ENCODE measurements at places on chromosomes 3 and 15.

DNA sequence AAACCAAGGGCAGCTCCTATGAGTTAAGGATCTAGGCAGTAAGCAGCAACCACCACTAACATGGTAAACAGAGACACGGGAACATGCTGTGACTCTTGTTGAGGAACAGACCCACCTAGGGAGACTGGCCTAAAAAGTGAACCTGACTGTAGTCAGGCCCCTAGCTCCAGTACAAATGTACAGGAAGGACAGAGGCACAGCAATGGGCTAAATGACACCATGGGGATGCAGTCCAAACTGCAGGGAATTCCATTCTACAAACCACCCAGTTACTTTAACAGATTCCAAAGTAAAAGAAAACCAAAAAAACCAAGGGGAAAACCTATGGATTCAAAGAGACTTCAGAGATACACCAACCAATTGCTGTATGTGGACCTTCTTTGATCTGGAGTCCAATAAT, 28.2 kb upstream of the CGNL1 start:
- no peak for DNase-seq

DNA sequence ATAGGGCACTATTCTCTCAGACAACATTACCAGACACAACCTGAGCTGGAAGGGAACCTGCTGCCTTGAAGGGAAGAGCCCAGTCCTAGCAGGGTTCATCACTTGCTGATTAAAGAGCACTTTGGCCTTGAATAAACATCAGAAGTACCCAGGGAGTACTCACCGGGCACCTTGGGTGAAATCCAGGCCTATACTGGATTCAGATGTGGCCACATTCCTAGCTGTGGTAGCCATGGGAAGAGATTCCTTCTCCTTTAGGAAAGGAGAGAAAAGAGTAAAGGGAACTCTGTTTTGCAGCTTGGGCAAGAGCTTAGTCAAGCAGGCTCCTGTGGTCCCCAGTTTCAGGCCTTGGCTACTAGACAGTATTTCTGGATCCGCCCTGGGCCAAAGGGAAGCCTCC, 195.0 kb downstream of the SPATA16 start:
- DNase-seq: no peak

DNA sequence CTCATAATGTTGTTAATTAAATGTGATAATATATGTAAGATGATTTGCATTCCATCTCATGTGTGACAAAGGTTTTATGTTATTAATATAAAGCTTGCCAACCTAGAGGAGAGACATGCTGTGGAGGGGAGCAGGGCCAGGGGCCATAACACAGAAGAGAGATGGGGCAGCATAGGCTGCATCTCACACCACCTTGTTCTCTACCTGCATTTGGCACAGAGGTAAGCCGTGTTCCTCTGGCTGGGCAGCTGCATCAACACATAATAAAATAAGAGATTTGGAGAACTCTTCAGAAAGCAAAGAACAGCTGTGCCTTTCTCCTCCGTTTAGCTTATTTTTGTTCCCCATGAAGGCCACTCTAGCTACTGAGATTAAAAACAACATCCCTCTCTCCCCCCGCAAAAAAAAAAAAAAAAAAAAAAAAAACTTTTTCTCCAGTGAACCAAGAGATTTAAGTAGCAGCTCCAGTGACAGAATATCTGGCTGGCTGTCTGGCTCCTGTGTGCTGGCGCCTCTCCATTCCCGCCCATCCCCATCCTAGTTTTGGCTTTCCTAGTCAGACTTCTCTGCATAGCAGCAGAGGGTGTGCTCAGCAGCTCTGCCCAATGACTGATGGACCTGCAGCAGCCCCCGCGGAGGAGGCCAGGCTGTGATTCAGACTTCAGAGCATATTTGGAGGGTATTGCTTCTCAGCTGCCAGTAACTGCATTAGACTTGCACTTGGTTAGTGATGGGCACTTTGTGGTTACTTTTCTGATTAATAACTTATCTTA, 52.2 kb upstream of the STXBP5L start:
- DNase-seq: no peak

GRCh38 chr15:80780416-80781221, 1.4 kb downstream of the CEMIP start:
- DNase-seq: no peak

DNA sequence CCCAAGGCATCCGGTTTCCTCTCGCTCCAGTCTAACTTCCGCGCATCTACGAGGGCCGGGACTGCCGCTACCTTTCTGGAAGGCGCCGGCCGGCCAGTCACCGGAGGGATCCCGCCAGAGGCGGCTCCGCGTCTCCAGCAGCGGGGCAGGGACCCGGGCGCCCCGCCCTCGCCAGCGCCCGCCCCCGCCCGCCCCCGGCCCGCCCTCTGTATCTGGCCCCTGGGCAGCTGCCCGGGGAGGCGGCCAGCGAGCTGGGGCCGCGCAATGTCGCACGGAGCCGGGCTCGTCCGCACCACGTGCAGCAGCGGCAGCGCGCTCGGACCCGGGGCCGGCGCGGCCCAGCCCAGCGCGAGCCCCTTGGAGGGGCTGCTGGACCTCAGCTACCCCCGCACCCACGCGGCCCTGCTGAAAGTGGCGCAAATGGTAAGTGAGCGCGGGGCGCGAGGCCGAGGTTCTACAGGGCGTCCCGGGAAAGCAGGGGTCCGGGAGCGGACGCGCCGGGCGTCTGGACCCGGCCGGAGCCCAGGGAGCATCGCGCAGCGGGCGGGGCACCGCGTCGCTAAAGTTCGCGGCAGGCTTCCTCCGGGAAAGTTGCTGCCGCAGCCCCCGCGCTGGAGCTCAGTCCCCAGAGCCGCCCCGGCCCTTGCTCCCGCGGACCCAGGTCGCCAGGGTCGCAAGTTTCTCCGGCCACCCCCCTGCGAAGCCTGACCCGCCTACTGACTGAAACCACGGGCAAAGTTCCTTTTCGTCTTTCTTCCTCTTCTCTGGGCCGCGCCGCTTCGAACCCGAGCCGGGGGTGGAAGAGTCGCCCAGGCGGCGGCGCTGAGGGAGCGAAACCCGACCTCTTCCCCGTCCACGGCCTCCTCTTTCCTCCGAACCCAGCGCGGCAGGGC, at the start of gene CMTM7:
Gene CMTM7, plus strand, starts transcription at position 211 of the 893 bp plus-strand sequence. Its CDS starts 54 bp downstream, at position 265.
- DNase-seq: peak; percentile 54

DNA sequence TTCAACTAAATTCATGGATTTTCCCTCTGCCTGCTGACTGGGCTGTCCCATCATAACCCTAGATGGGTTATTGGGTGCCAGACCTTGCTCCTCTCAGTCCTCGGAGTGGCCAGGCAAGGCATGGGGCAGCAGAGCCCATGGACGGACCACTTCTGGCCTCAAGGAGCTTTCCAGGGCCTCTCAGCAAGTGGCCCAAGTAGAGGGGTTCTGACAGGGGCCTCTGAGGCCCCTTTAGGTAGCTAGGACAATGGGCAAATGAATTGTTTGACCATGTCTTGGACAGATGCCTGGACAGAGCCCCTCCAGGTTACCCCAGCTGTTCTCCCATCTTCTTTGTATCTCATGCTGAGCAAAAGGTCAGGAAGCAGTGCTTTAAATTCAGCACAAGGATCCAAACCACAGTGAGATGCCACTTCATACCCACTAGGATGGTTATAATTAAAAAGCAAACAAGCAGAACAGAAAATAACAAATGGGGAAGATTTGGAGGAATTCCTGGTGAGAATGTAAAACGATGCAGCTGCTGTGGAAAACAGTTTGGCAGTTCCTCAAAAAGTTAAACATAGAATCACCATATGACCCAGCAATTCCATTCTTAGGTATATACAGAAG, 61.6 kb downstream of the SPSB4 start:
- DNase-seq: no peak

DNA sequence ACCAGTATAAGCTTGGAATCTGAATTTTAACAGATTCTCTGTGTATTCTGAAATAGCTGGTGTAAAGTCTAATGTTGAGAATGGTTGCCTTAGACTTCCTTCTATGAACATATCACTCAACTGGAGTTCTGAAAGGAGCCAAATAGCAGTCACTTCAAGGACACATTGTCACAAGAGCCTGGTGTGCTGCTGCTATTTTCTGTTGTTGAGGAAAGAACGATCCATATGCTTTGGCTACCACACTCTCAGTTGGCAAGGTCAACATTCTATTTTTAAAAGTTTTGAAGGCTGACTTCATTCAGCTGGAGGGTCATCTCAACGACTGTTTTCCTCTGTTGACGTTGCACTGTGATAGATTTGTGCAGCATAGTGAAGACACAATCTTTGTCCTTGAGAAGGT, 248.7 kb downstream of the TUSC7 start:
- DNase-seq: no peak

DNA sequence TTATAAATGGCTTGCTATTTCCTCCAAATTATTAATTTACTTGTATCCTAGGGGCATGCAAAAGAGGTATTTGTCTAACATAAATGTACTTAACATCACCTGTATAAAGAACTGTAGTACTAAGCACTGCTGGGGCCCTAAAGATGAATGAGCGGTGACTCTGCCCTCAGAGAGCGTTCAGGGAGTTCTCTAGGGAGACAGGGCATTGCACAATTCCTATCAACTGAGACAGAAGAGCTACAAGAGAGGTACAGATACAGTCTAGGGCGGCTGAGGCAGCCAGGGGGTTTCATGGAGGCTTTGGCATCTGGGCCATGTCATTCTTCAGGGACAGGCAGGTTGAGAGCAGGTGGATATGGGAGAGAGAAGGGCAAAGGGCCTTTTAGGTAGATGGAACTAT, 39.9 kb upstream of the PARL start:
- no peak for DNase-seq

GRCh38 chr3:188972310-188972709, 199.5 kb upstream of the TPRG1 start:
- no peak for DNase-seq

- no peak for DNase-seq
Observed at GRCh38 chr3:147411238-147411814, 2.2 kb downstream of the ZIC1 start.

DNA sequence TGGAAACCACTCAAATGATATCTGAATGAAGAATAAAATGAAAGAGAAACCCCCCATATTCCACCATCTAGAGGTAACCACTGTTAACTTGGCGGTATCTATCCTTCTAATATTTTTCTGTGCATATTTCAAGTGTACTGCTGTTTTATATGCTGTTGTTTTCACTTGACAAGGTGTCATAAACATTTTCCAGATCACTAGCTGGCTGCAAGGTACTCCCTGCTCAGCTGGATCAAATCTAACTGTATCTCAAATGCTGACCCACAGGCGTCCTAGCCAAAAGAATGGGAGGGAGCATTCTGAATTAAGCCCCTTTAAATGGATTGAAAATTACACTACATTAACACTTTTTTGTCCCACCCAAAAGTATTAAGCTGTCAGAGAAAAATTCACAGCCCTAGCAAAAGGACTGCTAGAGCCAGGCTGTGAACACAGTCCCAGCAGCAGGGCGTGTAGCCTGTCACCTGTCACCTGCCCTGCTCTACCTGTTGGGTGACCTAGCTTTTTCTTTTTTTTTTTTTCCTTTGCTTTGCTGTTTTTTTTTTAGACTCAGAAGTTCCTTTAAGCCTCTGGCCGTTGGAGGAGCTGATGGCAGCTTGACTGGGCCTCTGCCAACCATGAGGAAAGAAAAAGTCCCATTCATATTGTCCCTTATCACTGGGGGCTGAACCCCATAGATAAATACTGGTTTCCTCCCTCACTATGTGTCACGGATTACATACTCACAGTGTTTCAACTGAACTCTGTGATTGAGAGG, 93.7 kb upstream of the TSC22D2 start:
- DNase-seq: no peak

DNA sequence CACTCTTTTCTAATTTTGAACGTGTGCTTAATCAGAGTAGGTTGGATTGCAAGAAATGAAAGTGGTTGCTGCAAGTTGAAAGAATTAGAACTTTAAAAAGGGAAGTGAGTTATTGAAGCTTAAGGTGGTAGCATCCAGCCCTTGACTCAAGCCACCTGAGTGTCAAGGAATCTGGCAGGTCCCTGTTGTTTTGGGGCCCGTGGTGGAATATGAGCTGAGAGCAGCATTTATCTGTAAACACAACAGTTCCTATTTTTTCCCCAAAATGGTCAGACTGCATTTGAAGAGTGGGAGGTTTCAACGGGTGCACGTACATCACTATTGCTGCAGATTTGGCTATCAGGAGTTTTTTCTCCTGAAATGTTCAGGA, 1.7 kb downstream of the ITPR1 start:
- no peak for DNase-seq

DNA sequence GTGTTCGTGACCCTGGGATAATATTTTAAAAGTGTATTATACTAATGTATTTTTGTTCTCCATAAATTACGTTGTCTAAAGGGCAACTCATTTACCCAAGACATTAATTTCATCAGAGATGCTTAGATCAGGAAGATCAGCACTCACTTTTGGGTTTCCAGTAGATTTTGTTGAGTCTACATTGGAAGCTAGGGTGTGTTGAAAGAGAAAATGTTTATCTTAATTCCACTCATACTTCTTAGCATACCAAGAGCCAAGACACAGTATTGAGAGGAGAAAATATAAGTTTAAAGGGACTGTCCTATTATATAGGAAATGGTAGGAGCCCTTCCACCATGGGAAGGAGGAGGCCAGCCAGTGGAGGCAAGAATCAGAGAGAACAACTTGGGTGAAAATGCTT, 412.9 kb upstream of the RGMA start:
- DNase-seq: no peak

- no peak for DNase-seq
Observed at GRCh38 chr3:115436767-115437301, 186.5 kb upstream of the GAP43 start.

DNA sequence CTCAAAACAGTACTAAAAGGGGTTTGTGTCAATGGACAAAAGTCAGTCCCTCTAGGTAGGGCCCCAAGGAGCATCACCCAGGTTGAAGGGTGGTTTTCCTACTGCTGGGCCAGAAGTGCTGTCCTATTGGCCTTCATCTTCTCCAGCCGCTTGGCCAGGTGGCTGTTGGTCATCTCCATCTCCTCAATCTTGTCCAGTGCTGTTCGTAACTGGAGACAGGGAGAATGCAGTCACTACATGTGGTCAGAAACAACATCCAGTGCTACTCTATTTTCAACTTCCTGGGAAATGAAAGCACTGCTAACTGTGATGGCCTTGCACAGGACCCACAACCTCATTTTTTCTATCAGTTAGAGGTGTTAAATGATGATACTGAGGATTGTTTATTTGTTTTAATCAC, 60.4 kb downstream of the MLH1 start:
- no peak for DNase-seq

GRCh38 chr3:66839508-66839907, 158.6 kb upstream of the KBTBD8 start:
- no peak for DNase-seq

DNA sequence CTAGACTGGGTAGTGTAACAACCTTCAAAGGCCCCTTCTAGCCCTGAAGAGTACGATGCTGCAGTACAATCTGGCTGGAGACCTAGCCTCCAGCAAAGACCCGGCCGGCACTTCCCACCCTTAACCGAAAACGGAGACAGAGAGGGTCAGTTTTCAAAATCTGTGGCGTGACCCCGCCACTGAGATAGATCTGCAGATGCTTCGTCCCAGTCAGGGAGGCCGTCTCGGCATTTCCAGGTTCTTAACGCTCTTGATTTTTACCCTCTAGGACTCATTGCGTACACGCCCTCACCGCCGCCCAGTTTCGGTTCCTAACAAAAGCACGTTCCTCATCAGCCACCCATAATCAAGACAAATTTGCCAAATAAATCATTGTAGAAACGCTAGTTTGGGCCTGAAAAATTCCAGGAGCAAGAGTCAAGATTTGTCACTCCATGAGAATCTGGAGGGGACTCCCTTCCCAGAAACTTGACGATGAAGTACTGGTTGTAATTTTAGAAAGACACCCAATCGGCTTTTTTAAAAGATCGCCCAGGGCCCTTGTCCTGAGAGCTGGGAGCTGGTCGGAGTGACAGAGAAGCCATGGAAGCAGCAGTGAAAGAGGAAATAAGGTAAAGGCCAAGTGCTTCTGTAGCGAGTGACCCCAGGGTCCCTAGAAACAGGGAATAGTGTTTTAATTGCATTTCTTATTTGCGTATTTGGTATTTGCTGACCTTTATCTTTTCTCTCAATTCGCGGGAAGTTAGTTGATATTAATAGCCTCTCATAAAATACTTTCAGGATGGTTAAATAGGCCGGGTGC, 868 bp upstream of the TMEM87A start:
- peak; percentile 56 for DNase-seq

Measured in stimulated activated CD4-positive, alpha-beta T cell treated with anti-CD3 and anti-CD28 coated beads, Interleukin-12 subunit alpha, Interleukin-12 subunit beta, amount 100 ng/mL, for 4 hours (primary cell).